ENCODE measurements at places on chromosomes 3 and 15. TPM values are rescaled to one million over a fixed set of nuclear protein-coding genes. Genes with fewer than 3 reads are reported as not detected.

Gene GOLGA8S
- 0.02 TPM for polyA plus RNA-seq

Gene RLBP1
- polyA plus RNA-seq = not detected

Gene DPH6
- polyA plus RNA-seq = 10.6 TPM

Gene SAMD7
- not detected for polyA plus RNA-seq

Gene SLC12A8
- 15.3 TPM for polyA plus RNA-seq

Gene PYDC2
- not detected for polyA plus RNA-seq

Gene GATA2
- polyA plus RNA-seq = 6.1 TPM

Gene TMCO5A
- not detected for polyA plus RNA-seq

Gene IQCH
- 0.95 TPM for polyA plus RNA-seq

Gene TADA3
- 61.8 TPM for polyA plus RNA-seq

Gene CATSPER2
- 0.87 TPM for polyA plus RNA-seq

Gene EPHA6
- not detected for polyA plus RNA-seq

Gene KIF7
- 4.8 TPM for polyA plus RNA-seq

Gene ALDH1L1
- not detected for polyA plus RNA-seq

Gene CYP1A1
- polyA plus RNA-seq = 0.04 TPM

Gene CPLX3
- polyA plus RNA-seq = not detected

Gene SLC2A2
- not detected for polyA plus RNA-seq

Gene AGBL1
- polyA plus RNA-seq = not detected

Data from AG04450 (cell line).